HCEC 1CT (cell line): ENCODE measurements at places on chromosomes 3 and 15.

DNA sequence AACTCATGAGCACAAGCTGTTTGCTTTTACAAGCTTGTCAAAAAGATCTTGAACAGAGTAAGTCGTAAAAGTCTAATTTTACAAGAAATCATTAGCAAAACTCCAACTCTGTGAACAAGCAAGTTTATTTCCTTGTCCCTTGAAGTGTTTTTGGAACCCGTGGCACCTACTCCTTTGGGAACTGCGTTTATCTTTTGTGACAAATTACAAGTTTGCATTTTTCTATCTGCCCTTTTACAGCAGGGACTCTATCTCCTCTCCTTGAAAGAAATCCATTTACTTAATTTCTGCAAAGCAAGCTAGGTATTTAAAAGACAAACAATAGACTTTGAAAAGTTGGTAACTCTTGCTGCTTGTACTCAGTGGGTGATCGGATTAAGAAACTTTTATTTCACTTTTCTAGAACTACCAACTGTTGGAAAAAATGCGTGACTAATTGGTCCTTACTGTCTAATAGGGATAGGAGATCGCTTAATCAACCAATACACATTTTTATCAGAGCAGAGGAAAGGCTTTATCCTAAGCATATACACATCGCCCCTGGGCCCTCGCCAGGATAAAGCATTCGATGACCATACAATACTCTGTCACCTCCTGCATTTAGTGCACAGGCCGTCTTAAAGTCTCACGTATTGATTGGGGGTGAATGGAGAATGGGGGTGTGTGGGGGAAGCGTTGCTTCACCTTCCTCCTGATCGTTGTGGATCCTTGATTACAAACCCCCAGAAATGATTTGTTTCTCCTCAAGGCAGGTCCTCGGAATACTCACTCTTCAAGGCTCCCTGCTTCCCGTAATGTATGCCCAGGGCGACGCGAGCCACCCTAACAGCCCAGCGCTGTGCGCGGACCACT, 1.7 kb downstream of the PRTG start:
- DNase-seq: no peak

- no peak for DNase-seq
These were observed 184.9 kb downstream of the MCTP2 start for GRCh38 chr15:94416267-94416666.

GRCh38 chr3:19455546-19455945, 307.2 kb downstream of the KCNH8 start:
- no peak for DNase-seq

GRCh38 chr15:85781099-85781498, 13.6 kb downstream of the KLHL25 start:
- DNase-seq: no peak

GRCh38 chr15:72781631-72782030, 1.9 kb downstream of the ADPGK start:
- no peak for DNase-seq

- DNase-seq: no peak
These were observed 419.9 kb upstream of the RARB start for GRCh38 chr3:25007974-25008658.

GRCh38 chr15:31499953-31500765, 173.5 kb downstream of the KLF13 start:
- no peak for DNase-seq

- DNase-seq: no peak
These were observed 24.9 kb downstream of the SLCO3A1 start for GRCh38 chr15:91878319-91878870.

DNA sequence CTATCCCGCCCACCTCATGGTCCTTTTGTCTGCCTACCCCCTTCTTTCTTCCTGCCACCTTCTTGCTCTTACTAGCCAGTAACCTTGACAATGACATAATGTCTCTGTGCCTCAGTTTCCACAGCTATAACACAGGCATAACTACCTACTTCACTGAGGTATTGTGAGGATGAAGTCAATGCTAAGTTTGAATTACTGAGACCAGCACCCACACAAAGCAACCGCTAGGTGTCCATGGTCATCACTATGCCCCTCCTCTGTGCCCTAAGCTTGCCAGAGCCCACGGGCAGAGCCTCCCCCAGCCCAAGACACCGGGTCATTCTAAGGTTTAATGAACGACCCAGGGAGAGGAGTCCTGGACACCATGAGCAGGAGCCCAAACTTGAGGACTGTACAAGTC, 101.6 kb downstream of the OXNAD1 start:
- no peak for DNase-seq

- DNase-seq: peak; percentile 68
These were observed 161.4 kb downstream of the GMNC start for GRCh38 chr3:190701096-190701532.

- DNase-seq: no peak
These were observed 32.0 kb downstream of the TAMM41 start for GRCh38 chr3:11814663-11815062.

DNA sequence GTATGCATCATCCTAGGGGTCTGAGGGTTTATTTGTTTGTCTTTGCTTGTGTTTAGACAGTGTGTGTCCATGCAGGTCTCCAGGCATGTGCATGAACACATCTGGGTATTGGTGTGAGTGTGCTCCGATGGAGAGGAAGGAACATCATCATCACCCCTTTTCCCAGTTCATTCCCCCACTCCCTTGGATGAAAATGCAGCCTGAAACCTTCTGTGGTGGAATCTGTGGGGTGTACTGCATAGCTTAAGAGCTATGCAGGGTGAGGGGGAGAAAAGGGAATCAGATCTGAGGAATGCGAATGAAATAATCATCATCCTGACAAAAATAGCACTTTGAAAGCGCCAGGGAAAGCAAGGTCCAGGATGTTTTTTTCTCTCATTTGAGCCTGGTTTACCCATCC, 520.1 kb downstream of the NTRK3 start:
- DNase-seq: no peak

DNA sequence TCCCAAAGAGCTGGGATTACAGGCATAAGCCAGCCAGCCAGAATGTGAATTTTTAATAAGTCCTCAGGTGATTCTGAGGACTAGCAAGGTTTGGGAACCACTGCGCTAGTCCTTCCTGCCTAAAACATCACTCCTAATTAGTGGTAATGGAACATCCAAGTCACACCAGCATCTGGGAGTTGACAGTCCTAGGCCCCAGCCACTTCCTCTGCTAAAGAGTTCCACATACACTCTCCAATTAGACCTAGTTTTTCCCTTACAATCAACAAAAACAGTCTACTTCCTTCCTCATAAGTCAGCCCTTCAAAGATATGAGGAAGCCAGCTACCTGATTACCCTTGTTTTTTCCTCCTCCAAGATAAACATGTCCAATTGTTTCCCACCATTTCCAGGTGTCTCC, 78.1 kb downstream of the OXNAD1 start:
- DNase-seq: no peak

GRCh38 chr3:69085833-69086722, 1.3 kb downstream of the ARL6IP5 start:
- peak; percentile 91 for DNase-seq

DNA sequence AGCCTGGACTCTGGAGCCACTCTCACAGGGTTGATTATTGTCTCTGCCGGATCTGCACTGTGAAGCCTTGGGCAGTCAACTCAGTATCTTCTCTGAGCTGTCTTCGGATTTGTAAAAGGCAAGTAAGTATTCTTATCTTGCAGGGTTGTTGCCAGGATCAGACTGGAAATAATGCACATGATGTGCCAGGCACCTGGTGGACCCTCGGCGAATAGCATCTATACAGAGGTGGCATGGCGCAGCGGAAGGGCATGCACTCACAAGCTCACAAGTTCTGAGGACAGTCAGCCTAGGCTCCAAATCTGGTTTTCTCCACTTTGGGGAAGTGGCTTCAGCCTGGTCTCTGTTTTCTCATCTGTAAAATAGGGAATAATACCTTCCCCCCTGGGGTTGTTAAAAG, 113.9 kb downstream of the SRGAP3 start:
- DNase-seq: no peak

DNA sequence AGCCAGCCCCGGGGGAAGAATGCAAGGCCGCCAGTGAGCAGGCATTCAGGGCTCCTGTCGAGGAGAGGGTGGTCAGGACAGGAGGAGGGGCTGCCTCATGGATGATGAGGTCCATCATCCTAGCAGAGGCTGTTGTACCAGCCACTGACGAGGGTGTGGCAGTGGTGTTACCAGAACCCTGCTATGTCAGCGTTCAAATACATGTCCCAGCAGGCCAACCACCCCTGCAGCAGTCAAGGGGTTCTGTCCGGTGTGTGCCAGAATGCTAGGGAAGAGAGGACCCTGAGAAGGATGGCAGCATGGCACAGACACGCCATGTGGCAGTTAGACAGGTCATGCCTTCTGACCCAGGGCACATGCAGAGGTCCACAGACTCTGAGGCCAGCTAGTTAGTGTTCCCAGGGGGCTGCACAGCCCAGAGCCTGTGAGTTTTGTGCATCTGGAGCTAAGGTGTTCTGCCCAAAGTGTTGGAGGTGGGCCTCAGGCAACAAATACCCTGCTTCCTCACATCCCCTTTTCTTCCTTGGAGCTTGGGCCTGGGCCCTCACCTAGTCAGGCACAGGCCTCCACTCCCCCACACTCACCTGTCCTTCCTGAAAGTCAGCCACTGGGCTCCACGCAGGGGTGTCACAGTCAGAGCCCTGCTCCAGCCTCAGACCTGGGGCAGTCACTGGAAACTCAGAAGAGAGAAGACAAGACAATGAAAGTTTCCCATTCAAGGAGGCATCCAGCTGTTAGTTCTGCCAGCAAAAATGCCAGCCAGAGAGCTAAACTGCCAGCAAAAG, 7.8 kb downstream of the PAK6 start:
- no peak for DNase-seq

GRCh38 chr3:187255314-187255713, 36.2 kb downstream of the MASP1 start:
- DNase-seq: no peak

DNA sequence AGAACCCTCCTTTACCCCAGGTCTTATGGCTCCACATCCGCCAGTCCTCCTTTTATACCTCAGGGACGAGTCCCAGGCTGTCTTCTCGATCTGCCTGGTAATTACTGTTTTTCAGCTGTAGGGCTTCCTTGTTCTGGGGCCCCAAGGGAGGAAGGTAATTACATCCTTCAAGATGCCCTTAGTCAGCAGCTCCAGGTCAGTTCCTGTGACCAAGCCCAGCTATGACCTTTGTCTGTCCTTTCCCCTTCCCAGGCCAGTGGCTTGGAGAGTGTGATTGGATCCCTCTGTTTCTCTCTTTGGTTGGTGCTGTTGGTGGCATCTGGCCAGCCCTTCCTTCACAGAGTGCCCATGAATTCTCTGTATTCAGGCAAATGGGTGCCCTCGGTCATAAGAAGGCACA, 92.6 kb downstream of the AAGAB start:
- no peak for DNase-seq

GRCh38 chr15:28265334-28266019, 56.5 kb downstream of the HERC2 start:
- DNase-seq: no peak

GRCh38 chr3:132211896-132212295, 105.3 kb upstream of the ACP3 start:
- no peak for DNase-seq

DNA sequence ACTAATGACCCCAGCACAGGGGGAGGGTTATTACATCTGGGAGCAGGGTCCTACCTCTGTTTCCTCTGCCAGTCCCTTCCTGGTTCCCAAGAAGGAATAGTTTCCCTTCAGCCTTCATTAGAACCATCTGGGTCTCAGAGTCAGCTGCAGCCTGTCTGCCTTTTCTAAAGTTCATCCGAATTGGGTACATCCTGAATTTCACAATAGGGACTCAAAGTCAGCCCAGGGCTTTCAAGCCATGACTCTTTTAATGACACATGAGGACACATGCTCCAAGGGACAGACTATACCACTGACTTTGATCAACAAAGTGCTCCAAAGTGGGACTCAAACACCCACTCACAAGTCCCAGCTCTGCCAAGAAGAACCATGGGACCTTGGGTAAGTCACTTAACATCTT, 12.7 kb upstream of the CRABP1 start:
- DNase-seq: no peak

DNA sequence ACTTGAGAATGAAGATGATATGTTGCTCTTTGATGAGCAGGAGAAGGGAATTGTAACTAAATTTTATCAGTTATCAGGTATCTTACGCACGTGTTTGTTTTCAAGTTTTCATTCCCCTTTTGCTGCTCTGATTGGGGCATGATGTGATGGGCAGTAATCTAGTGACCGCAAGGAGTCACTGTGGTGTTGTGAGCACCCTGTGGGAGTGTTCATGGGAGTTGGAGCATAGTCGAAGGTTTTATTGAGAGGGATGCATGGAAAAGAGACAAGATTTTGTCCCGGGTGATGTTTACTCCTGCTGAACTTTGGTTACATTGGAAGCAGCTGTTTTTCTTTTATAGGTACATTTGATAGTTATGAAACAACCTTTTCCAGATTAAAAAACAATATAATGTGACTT, 2.1 kb downstream of the FAN1 start:
- DNase-seq: no peak

GRCh38 chr3:160981217-160981938, 123.8 kb downstream of the B3GALNT1 start:
- no peak for DNase-seq

GRCh38 chr15:80640531-80641121, 54.5 kb upstream of the ABHD17C start:
- no peak for DNase-seq

DNA sequence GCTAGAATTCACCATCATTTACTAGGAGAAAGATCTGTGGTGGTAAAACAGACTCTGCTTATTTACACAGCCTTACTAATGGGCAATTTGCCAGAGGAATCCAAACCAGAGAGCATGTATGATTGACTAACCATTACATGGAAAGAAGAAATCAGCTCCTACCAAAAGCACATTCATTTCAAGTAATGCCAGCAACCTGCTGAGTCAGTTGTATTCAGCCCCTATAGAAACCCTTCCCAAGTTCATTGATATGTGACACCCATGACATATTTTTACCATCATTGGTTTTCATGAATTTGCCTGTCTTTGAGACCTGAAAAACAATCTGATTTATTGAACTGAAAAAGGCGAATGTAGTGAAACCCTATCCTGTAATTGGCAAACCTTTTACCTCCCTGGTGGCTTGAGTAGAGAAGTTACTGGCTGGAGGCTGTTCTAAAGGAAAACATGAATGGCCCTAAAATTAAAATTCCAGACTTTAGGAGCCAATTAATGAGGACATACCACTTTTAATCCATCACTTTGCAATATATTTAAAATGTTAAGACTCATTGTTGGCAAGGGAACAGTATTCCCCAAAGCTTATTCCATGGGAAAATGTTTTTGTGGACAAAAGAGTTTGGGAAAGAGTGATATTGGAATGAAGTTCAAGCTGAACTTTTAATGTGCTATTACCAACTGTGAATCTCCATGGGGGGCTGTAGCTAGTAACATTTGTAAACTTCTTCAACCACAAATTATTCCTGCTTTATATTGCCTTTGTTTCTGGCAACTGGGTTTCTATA, 542.9 kb downstream of the FHIT start:
- peak; percentile 38 for DNase-seq
